ENCODE measurements at places on chromosomes 6 and 20.

DNA sequence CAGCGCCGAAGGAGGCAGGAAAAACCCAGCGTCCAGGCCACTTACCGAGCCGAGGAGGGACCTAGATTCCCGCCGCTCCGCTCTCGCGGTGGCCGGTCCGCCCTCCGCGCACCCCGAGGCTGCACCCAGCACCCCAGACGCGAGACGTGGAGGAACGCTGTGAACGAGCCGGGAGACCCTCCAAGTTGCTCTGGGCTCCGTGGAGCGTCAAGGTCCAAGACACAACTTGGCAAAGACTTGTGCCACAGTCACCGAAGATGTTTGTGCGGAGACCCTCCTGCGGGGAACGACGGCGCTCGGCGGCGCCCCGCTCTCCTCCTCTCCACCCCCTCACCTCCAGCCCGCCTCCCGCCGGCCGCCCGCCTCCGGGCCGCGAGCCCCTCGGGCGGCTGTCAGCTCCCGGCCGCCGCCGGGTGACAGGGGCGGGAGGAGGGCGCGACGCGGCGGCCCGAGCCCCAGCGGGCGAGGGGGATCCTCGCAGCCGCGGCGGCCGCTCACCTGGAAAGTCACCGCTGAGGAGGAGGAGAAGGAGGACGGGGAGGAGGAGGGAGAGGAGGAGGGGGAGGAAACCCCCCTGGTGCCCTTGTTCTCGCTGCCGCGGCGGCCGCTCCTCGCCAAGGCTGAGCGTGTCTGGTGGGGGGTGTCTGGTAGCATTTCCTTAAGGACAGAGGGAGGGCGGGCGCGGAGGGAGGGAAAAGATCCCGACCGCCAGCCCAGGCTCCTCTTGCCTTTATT is 637 bp upstream of the HIVEP2 start:
- DNase-seq = peak; percentile 79
- no peaks in the 10 kb centered on the region for H3K27me3 ChIP-seq
- no peaks in the 10 kb centered on the region for H3K36me3 ChIP-seq

GRCh38 chr6:100112855-100113508 is 119.0 kb upstream of the MCHR2 start:
- no peaks in the 10 kb centered on the region for H3K27me3 ChIP-seq
- H3K4me3 ChIP-seq = no peak overlapping the region
- no peaks in the 10 kb centered on the region for H3K36me3 ChIP-seq
- H3K27ac ChIP-seq = no peak overlapping the region
- H3K4me1 ChIP-seq = no peaks in the 10 kb centered on the region

- H3K4me1 ChIP-seq = no peaks in the 10 kb centered on the region
- peaks cover 5% of the 10 kb centered on the region for H3K27me3 ChIP-seq
- no peak overlapping the region for H3K27ac ChIP-seq
- H3K36me3 ChIP-seq = no peaks in the 10 kb centered on the region
Measured at GRCh38 chr20:57898332-57898731, 188.5 kb upstream of the PMEPA1 start.

- H3K27me3 ChIP-seq = no peaks in the 10 kb centered on the region
- no peaks in the 10 kb centered on the region for H3K36me3 ChIP-seq
- no peak overlapping the region for H3K27ac ChIP-seq
- H3K4me3 ChIP-seq = no peak overlapping the region
- no peak for DNase-seq
Measured at GRCh38 chr20:10970109-10970508, 296.3 kb upstream of the JAG1 start.

GRCh38 chr20:38143646-38144554 is 21.2 kb downstream of the TGM2 start:
- no peak overlapping the region for H3K4me3 ChIP-seq
- peak; percentile 87 for DNase-seq
- peak overlapping the region; percentile 99 for H3K27ac ChIP-seq
- peaks cover 38% of the 10 kb centered on the region for H3K4me1 ChIP-seq

DNA sequence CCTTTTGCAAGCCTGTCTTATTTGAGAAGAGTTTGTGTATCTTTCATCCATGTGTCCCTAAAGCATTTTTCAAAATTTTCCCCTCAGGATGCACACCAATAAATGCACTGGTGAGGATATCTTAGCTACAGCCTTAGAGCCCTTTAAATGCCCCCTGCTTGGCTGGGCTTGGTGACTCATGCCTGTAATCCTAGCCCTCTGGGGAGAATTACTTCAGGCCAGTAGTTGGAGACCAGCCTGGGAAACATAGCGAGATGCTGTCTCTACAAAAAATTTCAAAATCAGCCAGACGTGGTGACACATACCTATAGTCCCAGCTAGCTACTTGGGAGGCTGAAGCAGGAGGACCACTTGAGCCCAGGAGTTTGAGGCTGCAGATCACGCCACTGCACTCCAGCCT is 33.8 kb upstream of the PLCB4 start:
- H3K4me3 ChIP-seq = no peak overlapping the region
- no peaks in the 10 kb centered on the region for H3K36me3 ChIP-seq
- H3K4me1 ChIP-seq = no peaks in the 10 kb centered on the region
- no peak overlapping the region for H3K27ac ChIP-seq

DNA sequence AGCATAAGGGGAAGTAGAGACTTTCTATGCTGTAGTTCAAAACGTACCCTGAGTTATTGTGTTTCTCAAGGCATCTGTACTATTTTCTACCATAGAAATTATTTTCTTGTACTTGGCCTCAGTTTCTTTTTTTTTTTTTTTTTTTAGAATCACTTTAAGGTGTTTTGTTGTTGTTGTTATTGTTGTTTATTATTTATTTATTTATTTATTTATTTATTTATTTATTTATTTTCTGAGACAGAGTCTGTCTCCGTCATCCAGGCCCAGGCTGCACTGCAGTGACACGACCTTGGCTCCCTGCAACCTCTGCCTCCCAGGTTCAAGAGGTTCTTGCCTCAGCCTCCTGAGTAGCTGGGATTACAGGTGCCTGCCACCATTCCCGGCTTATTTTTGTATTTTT is 179.1 kb downstream of the GRIK2 start:
- no peak overlapping the region for H3K4me3 ChIP-seq
- H3K4me1 ChIP-seq = no peaks in the 10 kb centered on the region
- H3K27me3 ChIP-seq = no peaks in the 10 kb centered on the region
- no peak overlapping the region for H3K27ac ChIP-seq
- H3K36me3 ChIP-seq = no peaks in the 10 kb centered on the region
- DNase-seq = no peak

DNA sequence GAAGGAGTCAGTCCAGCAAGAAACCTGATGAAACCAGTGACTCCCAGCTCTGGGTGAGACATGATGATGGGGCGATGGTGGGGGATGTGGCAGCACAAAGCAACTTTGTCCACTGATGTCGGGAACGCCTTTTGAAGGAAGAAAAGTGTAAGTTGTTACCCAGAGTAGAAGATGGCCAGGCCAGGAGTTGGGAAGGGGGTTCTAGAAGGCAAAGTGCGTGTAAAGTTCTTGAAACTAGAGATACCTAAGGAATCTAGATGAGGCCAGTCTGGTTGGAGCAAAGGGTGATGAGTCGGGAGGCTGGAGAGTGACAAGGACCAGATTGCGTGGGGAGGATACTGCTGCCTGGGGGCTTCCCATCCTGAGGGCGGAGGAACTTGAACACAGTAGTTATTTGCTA is 117.0 kb downstream of the PHACTR3 start:
- no peaks in the 10 kb centered on the region for H3K27me3 ChIP-seq
- no peak overlapping the region for H3K27ac ChIP-seq
- H3K4me3 ChIP-seq = no peak overlapping the region
- no peaks in the 10 kb centered on the region for H3K36me3 ChIP-seq
- no peaks in the 10 kb centered on the region for H3K4me1 ChIP-seq
- DNase-seq = no peak

DNA sequence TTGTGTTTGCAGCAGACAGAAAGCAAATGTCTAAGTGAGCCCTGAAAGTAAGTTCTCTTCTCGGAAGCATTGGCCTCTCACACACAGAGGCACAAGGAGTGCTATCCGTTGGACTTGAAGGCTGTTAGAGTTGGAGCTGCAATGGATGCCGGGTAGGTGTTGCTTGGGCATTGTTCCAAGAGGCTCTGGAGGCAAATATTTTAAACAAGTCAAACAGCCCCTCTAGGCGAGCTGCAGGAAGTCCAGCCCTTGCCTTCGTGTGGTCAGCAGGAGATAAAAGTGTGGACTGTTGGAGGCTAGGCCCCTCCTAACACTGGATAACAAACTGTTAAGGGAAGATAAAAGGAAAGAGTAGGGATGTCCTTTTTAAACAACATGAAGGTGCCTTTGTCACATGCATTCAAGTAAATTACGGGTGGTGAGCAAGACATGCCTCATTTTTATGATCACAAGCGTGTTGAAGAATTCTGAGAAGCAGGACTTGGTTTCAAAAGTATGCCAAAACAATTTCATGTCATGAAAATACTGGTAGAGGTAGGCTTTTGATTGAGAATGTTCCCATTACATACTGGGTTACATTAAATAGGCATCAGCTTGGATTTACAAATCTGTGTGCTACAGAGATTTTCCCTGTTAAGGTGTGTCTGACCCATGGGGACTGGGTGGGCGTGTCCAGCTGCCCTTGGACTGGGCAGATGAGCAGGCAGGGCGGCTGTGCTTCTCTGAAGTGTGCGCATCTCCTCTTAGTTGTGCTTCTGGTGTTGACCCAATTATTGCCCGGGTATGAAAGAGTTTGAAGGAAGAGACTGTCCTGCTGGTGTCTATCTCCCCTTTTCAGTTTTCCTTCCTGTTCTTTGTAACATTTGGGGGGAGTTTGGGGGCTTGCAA is 57.5 kb downstream of the RREB1 start:
- no peak overlapping the region for H3K4me3 ChIP-seq
- DNase-seq = peak; percentile 60
- no peaks in the 10 kb centered on the region for H3K27me3 ChIP-seq

DNA sequence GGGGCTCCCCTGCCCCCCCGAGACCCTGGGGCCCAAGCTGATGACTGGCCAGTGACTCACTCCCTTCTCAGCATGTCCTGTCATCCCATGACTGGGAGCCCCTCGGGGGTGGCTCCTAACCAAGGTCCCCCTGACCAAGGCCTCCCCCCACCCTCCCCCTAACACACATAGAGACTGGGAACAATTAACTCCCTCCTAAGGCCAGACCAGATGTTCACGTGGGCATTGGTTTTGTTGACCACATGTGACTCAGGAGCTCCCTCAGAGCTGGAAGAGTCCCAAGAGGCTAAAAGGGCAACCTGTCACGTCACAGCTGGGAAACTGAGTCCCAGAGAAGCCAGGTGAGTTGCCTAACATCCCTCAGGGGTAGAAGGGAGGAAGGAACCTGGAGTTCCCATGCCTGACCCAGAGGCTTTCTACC is 10.6 kb upstream of the CCN5 start:
- H3K27me3 ChIP-seq = no peaks in the 10 kb centered on the region
- no peak for DNase-seq
- no peak overlapping the region for H3K4me3 ChIP-seq
- H3K4me1 ChIP-seq = peaks cover 6% of the 10 kb centered on the region

DNA sequence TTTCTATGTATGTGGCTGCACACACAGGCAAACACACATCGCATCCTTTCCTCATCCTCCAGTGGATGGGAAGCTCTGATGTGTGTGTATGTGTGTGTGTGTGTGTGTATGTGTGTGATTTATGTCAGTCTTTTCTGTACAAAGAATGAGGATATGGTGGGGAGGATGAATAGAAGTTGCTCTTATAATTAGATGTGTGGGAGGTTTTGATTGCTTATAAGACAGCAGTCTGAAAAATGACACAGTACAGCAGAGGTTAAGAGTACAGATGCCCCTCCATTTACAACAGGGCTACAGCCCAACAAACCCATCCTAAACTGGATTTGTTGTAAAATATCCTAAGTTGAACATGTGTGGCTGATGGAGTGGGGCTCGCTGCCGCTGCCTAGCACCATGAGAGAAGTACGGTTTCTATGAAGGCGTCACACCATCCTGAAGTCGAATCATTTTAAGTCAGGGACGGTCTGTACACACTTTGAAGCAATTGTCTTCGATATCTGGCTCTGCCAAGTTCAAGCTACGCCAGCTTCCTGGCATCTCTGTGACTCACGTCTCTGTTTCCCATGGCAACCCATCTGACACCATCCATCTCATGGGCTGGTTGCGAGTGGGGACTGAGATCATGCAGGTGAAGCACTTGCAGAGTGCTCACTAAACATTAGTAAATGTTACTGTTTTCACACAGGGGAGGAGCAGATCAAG is 252.6 kb downstream of the MYLK4 start:
- no peaks in the 10 kb centered on the region for H3K4me1 ChIP-seq
- no peak for DNase-seq
- H3K36me3 ChIP-seq = no peaks in the 10 kb centered on the region
- H3K4me3 ChIP-seq = no peak overlapping the region
- H3K27me3 ChIP-seq = no peaks in the 10 kb centered on the region

GRCh38 chr6:83824831-83825230 is 28.3 kb upstream of the RIPPLY2 start:
- H3K27me3 ChIP-seq = no peaks in the 10 kb centered on the region
- no peaks in the 10 kb centered on the region for H3K36me3 ChIP-seq
- no peak overlapping the region for H3K4me3 ChIP-seq
- H3K4me1 ChIP-seq = no peaks in the 10 kb centered on the region

- DNase-seq = no peak
- H3K36me3 ChIP-seq = no peaks in the 10 kb centered on the region
- H3K27me3 ChIP-seq = no peaks in the 10 kb centered on the region
- H3K4me3 ChIP-seq = no peak overlapping the region
- no peak overlapping the region for H3K27ac ChIP-seq
Measured at GRCh38 chr6:114514170-114514569, 171.3 kb upstream of the HS3ST5 start.

DNA sequence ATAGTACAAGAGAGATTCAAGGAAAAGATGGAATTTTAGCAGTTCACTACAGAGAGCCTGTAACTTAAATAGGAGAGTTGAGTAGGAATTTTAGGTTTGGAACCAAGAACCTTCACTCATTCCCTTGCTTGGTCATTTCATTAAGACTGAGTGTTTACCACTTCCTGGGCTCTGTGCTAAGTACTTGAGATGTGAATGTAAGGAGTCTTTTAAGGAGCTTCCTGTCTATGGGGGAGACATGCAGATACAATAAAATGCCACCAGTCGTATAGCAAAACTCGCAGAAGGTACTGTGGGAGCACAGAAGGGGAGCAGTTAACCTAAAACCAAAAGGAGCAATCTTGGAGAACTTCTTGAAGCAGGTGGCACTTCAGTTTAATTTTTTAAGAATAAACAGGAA is 204.2 kb downstream of the SLC24A3 start:
- no peak overlapping the region for H3K27ac ChIP-seq
- no peaks in the 10 kb centered on the region for H3K27me3 ChIP-seq
- no peak for DNase-seq
- H3K4me3 ChIP-seq = no peak overlapping the region

All from hepatocyte (in vitro differentiated cells).